NCI-H510A (cell line): ENCODE measurements at places on chromosomes 12 and 14.

- no peak for DNase-seq
These were observed 162.1 kb upstream of the IFNG-AS1 start for GRCh38 chr12:67826946-67827720.

- no peak for DNase-seq
These were observed 5.1 kb upstream of the PAPOLA start for GRCh38 chr14:96497087-96497486.

GRCh38 chr12:45718306-45718705 lies 11.2 kb upstream of the ARID2 start:
- DNase-seq: no peak

GRCh38 chr12:130830246-130830551 lies 8.9 kb downstream of the STX2 start:
- DNase-seq: no peak

DNA sequence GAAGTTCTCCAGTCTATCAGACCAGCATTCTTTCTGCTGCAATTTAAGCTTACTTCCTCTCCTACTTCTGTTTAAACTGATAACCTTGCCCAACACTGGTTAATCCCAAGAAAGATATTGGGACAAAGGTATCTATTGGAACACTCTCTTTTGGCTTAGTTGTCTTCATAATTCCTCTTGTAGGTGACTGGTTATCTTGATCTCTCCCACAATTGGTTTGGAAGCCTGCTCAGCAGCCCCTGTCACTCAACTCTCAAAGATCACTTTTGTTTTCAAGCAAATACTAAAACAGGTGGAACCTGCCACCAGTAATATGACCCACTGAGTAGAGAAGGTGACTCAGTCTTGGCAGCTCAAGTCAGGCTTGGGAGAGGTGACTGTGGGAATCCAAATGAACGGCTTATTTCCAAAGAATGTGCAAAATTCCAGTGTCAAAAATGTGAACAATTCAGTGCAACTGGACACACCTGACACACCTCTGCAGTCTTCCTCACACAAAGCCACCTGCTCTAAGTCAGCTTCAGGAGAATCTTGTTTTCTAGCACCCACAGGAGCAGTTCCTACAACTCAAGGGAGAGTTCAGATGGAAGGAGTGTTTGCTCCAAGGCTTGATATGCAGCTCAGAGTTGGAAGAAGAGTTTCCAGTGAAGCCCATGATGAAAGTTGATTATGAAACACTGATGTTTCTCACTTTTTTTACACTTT lies 83.2 kb upstream of the SLC38A2 start:
- peak; percentile 26 for DNase-seq

GRCh38 chr12:27826076-27826475 lies 46.0 kb upstream of the MANSC4 start:
- no peak for DNase-seq

- no peak for DNase-seq
These were observed 57.0 kb downstream of the MON2 start for GRCh38 chr12:62523619-62524018.

GRCh38 chr12:89212339-89212771 lies 139.9 kb downstream of the DUSP6 start:
- DNase-seq: no peak

DNA sequence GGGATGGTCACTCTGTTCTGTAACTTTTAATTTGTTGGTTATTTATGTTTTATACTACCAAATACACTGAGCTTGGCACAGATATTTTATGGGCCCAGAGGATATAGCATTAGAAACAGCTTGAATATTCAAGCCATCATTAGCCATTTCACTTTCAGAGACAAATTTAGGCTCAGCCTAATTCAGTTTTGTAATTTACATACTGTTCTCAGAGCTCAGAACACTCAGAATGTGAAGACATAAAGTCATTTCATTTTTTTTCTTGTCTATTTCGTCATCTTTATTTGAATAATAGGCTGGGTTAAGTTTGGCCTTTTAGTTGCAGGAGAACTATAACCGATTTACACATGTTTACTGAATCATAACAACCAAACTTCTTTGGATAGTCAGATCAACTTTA lies 361.7 kb downstream of the SNAPC1 start:
- no peak for DNase-seq

- no peak for DNase-seq
These were observed 1140.5 kb downstream of the GALC start for GRCh38 chr14:86852530-86852929.

GRCh38 chr14:95442016-95442632 lies 74.3 kb downstream of the SYNE3 start:
- no peak for DNase-seq

- DNase-seq: no peak
These were observed 32.2 kb upstream of the SERPINA6 start for GRCh38 chr14:94355191-94355794.

DNA sequence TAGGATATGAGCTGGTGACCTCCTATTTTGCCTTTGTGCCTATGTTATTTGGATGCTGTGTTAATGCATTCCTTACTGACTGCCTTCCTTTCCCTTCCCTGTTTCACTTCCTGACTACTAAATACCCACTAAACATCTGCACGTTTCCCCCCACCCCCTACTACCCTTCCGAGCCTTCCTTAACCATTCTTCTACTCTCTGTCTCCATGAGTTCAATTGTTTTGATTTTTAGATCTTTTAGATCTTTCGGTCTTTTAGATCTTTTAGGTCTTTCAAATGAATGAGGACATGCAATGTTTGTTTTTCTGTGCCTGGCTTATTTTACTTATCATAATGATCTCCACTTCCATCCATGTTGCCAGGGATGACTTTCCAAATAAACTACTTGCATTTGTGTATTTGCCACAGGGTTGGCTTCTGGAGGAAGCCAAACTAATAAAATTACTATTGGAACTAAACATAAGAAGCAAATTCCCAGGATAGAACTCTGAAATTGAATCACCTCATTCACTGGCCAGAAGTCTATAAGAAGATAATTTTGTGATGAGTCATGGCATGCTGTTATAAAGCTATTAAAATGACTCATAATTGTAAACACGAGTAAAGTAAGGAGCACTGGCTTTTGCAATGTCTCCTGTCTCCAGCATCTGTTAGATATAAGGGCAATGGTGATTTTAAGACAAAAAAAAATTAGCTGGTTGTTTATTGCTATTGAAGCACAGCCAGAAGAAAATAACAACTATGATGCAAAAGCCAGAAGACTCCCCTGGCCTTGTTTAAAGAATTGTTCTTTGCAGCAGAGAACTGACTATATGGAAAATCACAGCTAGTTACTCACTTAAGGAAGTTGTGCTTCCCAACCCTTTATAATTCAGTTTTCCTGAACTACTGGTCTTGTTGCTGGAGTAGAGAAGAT lies 586.3 kb downstream of the LRFN5 start:
- no peak for DNase-seq

DNA sequence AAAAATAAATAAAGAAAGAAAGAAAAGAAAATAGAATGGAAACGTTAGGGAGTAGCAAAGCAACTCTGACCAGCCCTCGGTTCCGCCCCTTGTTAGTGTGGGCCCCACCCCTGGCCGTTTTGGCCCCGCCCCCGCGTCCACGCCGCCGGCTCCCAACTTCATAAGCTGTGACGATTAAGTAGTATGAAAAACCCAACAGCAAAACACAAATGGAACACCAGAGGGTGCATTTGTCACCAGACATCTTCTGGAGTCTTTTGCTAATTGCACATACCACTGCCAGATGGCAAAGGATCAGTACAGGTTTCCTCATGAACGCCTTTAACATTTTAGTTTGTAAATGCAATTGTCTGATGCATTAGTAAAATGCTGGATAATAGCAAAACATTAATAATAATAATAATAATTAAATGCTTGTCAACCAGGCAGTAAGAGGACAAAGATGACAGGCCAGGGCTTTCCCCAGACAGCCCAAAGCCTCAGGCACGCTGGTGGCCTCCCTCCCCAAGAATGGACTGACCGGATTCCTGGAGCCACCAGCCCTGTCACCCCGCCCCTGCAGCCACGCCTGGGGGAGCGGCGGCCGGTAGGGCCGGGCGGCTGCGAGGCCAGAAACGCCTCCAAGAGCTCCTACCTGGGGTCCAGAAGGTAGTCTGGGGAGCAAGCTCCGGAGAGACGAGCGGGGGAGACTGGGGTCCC lies 23.6 kb downstream of the HSP90AA1 start:
- peak; percentile 52 for DNase-seq

DNA sequence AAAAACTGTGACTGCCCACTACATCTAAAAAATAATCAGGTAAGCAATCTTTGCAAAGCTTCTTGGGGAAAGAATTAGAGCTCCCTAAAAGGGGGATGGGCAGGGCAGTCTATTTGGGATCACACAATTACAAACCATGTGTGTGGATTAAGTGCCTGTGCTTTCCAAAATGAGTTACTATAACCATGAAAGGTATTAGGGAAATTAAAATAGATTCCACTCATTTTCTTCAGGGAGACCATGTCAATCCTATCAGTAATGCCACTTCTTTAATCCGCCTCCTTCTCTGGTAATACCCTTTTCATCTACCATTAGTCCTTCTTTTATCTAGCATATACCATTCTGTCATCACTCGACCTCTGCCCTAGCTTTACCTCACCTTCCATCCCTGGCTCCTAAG lies 53.7 kb downstream of the PAWR start:
- no peak for DNase-seq

DNA sequence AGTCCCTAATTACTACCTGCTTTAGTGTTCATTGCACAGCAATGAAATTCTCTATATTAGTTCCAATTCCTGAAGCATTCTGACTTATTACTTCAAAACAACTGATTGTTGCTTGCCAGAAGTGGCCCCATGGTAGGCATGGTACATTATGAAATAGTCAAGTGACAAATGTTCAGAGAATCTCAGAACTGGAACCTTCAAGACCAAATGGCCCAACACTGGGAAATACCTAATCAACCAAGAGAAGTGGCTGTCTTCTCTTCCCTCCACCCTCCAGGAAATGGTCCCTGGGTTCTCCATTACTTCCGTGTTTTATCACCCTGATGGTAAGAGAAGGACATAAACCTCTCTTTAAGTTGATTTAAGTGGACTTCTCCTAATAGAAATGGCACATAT lies 49.9 kb downstream of the ITPR2 start:
- no peak for DNase-seq

GRCh38 chr12:91922139-91922538 lies 223.5 kb downstream of the BTG1 start:
- DNase-seq: no peak

DNA sequence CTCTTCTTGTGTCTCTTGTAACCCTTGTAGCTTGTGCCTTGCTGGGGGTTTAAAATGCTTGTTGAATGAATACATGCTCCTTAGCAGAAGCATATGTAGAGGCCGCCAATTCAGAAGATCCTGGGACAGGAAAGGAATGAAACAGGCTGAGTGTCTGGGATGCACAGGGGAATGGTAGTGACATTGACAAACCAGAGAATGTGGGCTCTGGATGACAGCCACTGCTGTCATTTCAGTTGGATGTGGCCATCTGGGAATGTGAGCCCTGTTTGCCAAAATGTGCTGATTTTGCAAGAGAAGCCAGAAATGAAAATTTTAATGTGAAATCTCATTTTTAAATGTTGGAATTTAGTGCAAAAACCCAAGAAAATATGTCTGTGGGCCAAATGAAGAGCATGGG lies 136.8 kb downstream of the DACT1 start:
- no peak for DNase-seq
